Glutamatergic neuron (in vitro differentiated cells): ENCODE measurements at places on chromosomes 5 and 9. TPM values are rescaled to one million over a fixed set of nuclear protein-coding genes. Genes with fewer than 3 reads are reported as not detected.

DNA sequence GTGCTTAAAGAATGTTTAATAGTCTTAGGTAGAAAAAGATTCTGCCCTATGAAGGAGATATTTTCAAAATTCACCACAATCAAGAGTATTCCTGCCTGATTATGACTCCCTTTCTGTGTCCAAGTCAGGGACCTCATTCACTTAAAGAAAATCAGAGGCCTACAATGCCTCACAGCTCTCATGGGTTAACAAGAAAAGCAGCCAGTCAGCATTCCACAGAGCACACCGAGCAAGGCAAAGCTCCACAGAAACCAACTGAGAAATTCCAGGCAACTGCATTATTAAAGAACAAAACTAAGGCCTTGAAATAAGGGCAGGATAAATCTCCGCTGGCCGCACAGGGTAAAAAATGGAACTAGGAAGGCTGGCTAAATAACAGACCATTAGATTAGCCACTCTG is 161.1 kb downstream of the TARS1 start:
- no peak for DNase-seq

DNA sequence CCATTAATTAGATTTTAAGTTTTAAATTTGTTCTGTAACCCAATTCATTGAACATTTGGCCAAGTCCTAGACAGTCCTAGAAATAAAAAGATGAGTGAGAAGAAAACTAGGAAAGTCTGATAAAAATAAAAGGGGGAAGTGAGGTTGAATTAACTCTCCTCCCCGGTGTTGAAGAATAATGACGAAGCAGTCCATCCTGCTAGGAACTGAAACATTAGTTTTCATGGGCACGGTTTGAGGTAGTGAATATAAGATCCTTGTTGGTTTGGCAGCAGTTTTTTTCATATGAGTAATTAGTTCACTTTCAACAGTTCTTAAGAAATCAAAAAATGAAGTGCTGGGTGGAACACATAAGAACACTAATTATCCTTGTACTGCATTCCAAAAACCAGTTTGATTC is 103.1 kb downstream of the MTREX start:
- no peak for DNase-seq

The CD180 gene
- total RNA-seq: not detected

The SH3GL2 gene
- total RNA-seq: 8.1 TPM

The ANGPTL2 gene
- total RNA-seq: 55.5 TPM
